ENCODE measurements at places on chromosomes 7 and 10.

- DNase-seq = no peak
Observed at GRCh38 chr7:135493362-135493761, 16.5 kb downstream of the CNOT4 start.

DNA sequence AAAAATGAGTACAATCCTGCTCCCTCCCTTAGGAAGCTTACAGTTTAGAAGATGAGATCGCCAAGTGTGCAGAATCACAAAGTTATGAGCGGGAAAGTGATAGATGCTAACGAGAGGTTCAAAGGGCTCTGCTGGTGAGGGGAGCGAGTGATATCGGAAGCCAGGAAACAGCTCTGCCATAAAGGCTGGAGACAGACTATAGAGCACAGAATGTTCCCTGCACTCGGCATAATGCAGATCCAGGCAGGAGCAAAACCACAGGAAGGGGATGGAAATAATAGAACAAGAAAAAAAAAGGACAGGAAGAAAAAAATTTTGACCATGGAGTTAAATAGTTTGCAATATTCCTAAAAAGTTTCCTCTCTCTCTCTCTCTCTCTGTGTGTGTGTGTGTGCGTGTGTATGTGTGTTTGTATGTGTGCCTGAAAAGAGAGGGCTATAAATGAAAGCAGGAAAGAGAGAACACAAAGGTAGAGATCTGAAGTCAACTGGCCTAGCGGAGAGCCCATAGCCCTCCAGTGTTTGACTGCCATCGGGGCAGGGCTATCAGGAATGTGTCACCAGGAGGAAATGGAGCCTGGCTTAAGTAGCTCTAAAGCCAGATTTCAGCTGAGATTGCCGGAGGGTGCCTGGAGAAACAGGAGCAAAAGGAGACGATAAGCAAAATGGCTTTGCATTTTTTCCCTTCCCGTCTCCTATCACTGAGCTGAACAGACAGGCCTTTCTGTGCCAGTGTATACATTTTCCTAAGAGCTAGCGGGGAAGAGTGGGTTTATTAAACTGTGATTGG lies 175.8 kb upstream of the LYZL1 start:
- DNase-seq = no peak

GRCh38 chr7:23942032-23942431 lies 232.0 kb downstream of the STK31 start:
- no peak for DNase-seq

- DNase-seq = no peak
Observed at GRCh38 chr7:148701414-148701813, 2.7 kb downstream of the CUL1 start.

DNA sequence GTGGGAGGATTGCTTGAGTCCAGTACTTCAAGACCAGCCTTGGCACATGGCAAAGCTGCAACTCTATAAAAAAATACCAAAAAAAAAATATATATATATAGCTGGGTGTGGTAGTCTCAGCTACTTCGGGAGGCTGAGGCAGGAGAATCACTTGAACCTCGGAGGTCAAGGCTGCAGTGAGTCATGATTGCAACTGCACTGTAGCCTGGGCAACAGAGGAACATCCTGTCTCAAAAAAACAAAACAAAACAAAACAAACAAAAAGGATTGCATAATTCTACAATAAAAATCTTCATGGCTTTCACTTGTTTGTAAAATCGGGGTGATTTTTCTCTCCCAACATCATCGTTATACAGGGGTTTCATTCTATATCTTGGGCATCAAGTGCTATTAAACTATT lies 35.1 kb downstream of the GUSB start:
- DNase-seq = no peak

DNA sequence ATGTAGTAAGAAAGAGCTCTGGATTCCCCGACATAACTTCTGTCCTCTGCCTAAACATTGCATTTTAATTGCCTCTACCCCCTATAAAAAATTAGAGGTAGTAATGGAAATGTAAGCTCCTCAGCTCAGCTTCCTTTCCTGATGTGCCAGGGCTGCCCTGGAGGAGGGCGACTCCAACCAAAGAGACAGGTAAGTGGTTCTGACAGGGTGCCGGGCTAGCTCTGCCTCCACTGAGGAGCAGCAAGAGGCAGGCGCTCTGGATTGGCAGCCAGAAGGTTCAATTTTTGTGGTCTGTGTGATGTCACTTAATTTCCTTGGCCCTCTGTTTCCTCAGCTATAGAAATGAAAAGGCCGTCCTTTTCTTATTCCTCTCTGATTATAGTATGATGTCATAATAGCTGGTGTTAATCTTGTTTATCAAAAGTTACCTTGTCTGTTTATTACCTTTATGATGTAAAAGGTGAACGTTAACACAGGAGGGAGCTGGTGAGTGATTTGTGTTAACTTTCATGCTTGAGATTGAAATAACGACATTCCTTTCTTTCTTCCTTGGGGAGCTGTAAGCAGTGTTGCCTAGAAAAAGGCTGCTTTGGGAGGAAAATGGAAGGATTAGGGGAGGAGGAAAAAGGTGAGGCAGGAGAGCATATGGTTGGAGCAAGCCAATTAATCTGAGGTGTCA lies 51.8 kb downstream of the ANLN start:
- no peak for DNase-seq

DNA sequence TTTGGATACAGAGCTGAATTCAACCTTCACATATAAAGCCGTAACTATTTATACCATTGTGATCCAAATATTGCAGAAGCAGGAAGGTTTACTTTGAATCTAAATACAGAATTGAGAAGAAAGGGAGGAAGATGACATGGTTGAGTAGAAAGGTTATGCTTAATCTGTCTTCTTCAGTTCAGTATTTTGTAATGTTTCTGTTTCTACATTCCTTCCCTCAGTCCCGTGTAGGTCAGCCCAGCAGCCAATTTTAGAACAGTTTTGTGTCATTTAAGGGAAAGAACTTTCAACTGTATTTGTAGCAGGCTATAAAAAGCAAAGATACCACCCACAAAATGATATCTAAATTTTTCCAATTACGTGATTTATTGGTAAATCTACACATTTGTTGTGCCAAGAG lies 97.4 kb downstream of the CPED1 start:
- no peak for DNase-seq

- no peak for DNase-seq
Observed at GRCh38 chr10:60305380-60305892, 84.2 kb downstream of the ANK3 start.

GRCh38 chr10:15478429-15478828 lies 107.3 kb upstream of the FAM171A1 start:
- no peak for DNase-seq

- no peak for DNase-seq
Observed at GRCh38 chr10:118062798-118063238, 16.1 kb upstream of the RAB11FIP2 start.

- no peak for DNase-seq
Observed at GRCh38 chr10:89207801-89208551, 859 bp upstream of the CH25H start.

DNA sequence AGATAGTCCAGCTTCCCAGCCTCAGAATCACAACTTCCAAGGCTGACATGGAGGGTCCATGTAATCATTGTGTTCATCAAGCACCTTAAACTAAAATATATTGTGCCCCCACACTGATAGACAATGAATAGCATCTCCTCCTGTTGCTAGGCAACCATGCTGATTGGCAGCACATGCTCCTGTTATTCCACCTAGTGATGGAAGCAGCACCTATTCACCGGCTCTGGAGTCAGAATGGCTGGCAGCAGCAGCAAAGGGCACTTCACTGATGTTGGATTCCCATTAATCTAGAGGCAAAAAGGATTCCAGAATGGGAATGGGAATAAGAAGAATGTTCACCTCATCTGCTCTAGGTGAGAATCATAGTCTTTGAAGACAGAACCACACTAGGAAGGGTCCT lies 55.0 kb downstream of the RELN start:
- no peak for DNase-seq

GRCh38 chr10:15419279-15419874 lies 48.3 kb upstream of the FAM171A1 start:
- DNase-seq = peak; percentile 61

GRCh38 chr10:86670290-86670811 lies 2.0 kb downstream of the LDB3 start:
- DNase-seq = no peak

DNA sequence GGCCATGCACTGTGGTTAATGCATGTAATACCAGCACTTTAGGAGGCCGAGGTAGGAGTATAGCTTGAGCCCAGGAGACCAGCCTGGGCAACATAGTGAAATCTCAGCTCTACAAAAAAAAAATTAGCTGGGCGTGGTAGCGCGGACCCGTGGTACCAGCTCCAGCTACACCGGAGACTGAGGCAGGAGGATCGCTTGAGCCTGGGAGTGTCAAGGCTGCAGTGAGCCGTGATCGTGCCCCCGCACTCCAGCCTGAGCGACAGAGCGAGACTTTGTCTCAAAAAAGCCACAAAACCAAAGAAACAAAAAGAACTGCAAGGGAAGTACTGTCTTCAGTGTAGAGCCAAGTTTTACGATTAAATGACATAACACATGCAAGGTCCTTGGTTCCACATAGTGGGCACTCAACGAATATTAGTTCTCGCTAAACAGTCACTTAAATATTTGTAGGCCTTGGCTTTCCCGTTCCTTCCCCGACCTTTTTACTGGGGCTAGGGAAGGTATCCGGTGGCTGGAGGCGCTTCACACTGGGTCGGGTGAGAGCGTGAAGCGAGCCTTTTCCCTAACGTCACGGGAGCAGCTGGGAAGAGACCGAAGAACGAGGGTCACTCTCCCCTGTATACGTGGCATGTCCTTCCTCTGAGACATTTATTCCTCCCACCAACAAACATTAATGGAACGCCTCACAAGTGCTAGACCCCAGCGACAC lies 993 bp upstream of the SND1 start:
- DNase-seq = no peak

DNA sequence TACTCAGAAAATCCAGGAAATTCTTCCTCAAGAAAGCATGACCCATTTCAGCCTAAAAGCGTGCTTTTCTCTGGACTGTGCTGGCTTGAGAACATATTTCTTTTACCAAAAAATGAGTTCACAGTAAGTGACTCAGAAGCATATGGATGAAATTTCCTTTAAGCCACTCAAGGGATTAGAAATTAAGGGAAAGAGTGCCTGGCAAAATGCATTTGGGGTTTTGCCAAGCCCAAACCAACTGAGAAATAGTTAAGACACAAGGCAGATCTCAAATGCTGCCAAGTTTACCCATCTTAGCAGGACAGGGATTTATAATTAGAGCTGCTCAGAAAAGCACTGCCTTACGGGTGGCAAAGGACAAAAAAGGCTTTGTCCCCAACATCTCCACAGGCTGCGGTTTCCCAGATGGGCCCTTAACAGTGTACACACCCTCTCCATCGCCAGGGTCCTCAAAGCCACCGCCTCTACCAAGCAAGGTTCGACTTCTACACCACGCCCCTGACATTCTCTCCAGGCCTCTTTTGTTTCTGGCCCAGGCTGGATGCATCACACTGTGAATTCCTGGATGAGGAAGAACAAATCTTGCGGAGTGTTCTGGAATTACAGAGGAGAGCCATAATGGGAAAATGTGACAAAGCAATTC lies 30.1 kb upstream of the CDHR3 start:
- no peak for DNase-seq

DNA sequence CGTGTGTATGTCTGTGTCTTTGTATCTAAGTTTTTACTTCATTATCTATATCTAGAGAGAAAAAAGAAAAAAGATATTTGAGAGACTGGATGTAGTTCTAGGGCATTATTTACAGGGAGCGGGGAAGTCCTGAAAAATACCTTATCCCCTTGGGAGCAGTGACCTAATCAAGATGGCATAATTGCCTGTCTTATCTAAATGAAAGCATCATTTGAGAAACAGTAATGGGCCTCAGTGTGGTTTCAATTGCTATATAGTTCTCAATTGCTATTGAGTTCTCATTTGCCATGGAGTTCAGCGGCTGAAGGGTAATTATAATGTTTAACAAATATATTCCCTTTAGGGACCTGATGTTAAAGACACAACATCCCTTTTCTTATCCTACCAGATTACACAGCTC lies 216.5 kb downstream of the PLXNA4 start:
- DNase-seq = no peak

GRCh38 chr7:124101173-124101768 lies 68.4 kb upstream of the TMEM229A start:
- no peak for DNase-seq

- DNase-seq = no peak
Observed at GRCh38 chr7:124059375-124059774, 26.5 kb upstream of the TMEM229A start.

- DNase-seq = no peak
Observed at GRCh38 chr10:62011558-62011957, 110.1 kb downstream of the ARID5B start.

GRCh38 chr7:2633538-2634266 lies 1.9 kb downstream of the TTYH3 start:
- DNase-seq = no peak

All from hematopoietic multipotent progenitor cell treated with erythropoietin and hydrocortisone succinate and interleukin-3 and kit ligand, for 15 days (in vitro differentiated cells).